ENCODE measurements at places on chromosomes 2 and 18.

DNA sequence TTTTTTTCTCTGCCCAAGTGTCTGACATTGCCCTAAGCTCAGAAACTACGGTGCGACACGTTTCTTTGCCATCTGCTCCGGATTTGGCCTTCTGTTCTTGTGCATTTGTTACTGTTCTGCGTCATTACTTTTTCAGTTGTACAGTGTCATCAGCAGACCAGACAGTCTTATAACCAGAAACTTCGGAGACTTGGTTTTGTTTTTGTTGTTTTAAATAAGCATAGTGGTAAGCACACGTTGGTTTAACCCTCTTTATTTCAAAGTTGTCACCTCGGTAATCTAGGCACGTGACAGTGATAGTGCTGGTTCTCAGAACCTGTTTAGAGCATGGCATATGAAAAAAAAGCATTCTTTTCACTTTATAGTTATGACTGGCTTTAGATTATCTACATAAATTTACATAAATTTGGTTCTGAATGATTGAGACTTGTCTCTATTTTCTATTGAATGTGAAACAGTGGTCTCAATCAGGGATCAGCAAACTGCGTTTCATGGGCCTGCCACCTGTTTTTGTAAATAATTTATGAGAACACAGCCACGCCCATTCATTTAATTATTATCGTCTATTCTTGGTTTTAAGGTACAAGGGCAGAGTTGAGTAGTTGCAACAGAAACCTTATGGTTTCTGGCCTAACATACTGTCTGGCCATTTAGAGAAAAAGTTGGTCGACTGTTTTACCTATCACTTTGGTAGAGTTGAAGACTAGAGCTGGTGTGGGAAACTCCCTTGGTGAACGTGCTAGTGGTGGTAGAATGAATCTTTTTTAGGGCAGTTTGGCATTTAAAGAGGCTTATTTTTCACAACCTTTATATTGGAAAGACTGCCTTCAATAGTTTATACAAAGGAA, 106.5 kb downstream of the ZNF532 start:
- no peak for DNase-seq

DNA sequence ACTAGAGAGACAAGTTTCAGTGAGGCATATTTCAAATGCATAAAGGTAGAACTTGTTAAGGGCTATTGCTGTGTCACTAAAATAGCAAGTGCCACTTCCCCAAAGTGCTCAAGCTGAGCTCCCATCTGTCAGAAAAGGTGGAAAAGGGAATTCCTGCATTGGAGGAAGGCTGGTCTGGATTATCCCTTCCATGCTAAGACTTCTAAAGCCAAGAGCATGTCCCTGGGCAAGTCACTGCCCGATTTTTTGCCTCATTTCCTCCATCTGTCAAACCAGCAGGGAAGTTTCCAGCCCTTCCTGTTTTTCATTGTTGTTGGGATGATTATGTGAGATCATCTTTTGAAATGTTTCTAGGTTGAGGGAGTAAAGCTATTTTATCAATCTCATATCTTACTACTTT, 175.5 kb downstream of the SETBP1 start:
- no peak for DNase-seq

DNA sequence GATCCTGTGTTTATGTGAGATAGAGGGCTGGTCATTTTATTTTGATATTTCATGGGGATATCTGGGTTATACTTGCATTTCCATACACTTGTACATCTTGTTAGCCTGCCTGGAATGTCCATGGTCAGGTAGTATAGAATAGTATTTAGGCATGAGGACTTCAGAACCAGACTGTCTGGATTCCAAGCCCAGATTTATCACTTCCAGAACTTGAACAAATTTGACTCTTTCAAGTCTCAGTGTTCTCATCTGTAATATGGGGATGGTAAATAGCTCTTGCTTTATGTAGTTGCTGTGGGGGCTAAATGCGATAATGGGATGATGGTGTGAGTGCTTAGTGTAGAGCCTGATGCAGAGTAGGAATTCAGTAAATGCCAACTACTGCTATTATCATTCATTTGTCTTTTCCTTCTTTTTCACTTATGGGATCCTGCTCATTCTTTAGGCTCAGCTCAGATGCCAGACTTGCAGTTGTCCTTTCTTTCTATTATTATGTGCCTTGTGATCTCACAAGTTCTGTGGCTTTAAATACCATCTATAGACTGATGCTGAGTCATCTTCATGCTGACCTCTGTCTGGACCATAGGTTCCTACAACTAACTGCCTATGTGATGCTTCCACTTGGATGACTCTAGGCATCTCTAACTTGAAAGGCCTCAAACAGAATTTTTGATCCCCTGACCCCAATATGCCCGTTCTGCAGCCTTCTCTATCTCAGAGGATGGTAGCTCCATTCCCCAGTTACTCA, 67.4 kb downstream of the POLE4 start:
- DNase-seq = no peak

GRCh38 chr2:65834771-65835475, 402.5 kb upstream of the SPRED2 start:
- no peak for DNase-seq

- DNase-seq = peak; percentile 71
Measured at GRCh38 chr2:20223407-20224163, 1.3 kb downstream of the SDC1 start.

GRCh38 chr2:49240608-49241007, 86.3 kb upstream of the FSHR start:
- DNase-seq = no peak

GRCh38 chr2:37869304-37869703, 55.8 kb upstream of the RMDN2 start:
- DNase-seq = no peak

Measured in HuH-7 (cell line).